ENCODE measurements at places on chromosomes 13 and 19.

GRCh38 chr13:97366172-97366688 is 67.7 kb upstream of the RAP2A start:
- DNase-seq = no peak

DNA sequence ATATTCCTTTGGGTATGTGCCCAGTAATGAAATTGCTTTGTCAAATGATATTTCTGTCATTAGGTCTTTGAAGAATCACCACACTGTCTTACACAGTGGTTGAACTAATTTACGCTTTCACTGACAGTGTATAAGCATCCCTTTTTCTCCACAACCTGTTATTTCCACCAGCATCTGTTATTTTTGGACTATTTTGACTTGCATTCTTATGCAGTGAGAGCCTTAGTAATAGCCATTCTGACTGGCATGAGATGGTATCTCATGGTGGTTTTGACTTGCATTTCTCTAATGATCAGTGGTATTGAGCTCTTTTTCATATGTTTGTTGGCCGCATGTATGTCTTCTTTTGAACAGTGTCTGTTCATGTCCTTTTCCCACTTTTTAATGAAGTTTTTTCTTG is 92.0 kb upstream of the SPATA13 start:
- DNase-seq = no peak

- no peak for DNase-seq
These were observed 341.3 kb downstream of the TEX29 start for GRCh38 chr13:111661776-111662175.

DNA sequence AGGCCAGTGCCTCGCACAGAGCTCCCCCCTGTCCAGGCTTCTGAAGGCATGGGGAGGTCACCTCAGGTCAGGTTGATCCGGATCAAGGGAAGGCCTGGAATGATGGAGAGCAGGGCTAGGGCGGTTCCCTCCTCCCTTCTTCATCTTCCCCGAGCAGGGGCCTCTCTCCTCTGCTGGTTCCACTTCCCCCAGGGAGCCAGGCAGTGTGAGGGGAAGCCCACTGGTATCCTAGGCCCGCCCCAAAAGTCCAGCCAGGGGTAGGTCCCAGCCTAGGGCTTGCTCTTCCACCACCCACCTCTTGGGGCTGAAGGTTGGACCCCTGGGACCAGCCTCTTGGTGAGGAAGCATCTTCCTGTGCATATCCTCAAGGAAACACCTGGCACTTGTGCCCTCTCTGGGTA is 16.4 kb upstream of the PRR19 start:
- DNase-seq = no peak
